ENCODE measurements at places on chromosomes 2 and 18. TPM values are rescaled to one million over a fixed set of nuclear protein-coding genes. Genes with fewer than 3 reads are reported as not detected.

DNA sequence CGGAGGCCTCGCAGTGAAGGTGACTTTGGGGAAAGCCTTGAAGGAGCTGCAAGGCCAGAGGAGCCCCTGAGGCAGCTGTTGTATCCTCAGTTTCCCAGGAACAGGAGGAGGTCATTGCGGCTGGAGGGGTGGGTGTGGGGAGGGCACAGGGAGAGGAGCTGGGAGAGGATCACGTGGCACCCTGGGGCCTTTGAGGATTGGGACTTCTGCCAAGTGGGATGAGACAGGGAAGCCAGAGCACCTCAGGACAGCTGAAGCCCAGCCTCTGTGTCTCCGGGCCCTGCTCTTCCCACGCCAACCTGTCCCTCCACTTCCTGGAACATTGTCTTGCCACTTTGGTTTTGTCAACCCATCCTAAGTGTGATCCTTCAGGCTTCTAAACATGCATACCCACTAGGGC lies 19.4 kb upstream of the RRM2 start:
- H3K4me3 ChIP-seq, result no peak overlapping the region
- DNase-seq, result no peak
- no peaks in the 10 kb centered on the region for H3K36me3 ChIP-seq
- H3K27me3 ChIP-seq, result peaks cover 3% of the 10 kb centered on the region
- H3K27ac ChIP-seq, result no peak overlapping the region

DNA sequence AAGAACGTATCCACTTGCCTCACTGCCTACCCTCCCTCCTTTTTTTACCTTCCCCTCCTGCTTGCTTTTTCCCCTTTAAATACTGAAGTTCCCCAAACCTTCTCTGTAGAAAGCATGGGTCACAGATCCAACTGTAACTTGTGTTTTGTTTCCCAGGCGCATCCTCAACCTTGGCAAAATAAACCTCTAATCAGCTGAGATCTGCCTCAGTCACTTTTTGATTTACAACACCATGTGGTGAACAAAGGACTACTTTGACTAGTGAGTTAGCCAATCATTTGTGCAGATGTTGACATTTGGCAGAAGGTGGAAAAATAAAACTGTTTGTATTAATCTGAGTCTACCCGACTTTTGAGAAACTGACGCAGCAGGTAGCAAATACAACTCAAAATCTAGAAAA lies 23.3 kb upstream of the MCM6 start:
- H3K36me3 ChIP-seq, result peaks cover 5% of the 10 kb centered on the region
- H3K27me3 ChIP-seq, result no peaks in the 10 kb centered on the region
- H3K4me1 ChIP-seq, result no peaks in the 10 kb centered on the region

DNA sequence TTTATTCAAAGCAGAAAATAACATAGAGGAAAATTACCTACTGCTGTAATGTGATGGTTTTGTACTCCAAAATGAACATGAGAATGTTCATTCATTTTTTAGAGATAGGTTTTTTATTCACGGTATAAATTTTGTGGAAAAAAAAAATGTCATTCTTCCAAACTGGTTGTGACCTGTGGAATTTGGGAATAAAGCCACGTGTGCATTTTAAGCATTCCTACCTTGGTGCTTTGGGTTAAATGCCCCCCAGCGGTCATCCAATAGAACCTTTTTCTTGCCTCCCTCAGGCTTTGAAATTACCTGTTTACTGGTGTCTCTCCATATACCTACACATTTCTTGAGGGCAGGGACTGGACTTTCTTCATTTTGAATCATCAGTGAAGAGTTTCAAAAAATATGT lies 740.7 kb downstream of the DPP10 start:
- H3K36me3 ChIP-seq, result no peaks in the 10 kb centered on the region
- no peak overlapping the region for H3K27ac ChIP-seq
- H3K27me3 ChIP-seq, result no peaks in the 10 kb centered on the region
- H3K4me3 ChIP-seq, result no peak overlapping the region
- DNase-seq, result no peak
- H3K4me1 ChIP-seq, result no peaks in the 10 kb centered on the region

DNA sequence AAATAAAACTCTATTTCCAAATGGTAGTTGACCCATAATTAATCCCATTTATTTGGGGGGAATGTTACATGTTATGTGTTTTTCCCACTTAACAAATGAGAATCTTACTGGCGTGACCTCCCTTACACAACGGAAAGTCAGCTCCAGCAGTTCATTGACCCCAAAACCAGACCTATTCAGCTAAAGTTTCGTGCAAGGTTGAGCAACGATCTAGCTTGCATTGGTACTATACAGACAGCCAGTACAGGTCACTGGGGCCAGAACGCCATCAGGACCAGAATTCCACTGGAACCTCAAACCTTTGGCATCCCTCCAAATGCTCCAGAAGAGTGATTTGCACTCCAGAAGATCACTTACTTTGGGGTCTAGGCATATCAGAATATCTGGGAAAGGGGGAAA lies 6.8 kb upstream of the CTAGE1 start:
- H3K4me1 ChIP-seq, result peaks cover 2% of the 10 kb centered on the region
- H3K36me3 ChIP-seq, result no peaks in the 10 kb centered on the region
- no peaks in the 10 kb centered on the region for H3K27me3 ChIP-seq
- DNase-seq, result no peak
- no peak overlapping the region for H3K4me3 ChIP-seq

- peaks cover 27% of the 10 kb centered on the region for H3K27me3 ChIP-seq
- no peaks in the 10 kb centered on the region for H3K4me1 ChIP-seq
- no peaks in the 10 kb centered on the region for H3K36me3 ChIP-seq
- no peak overlapping the region for H3K4me3 ChIP-seq
- no peak for DNase-seq
- H3K27ac ChIP-seq, result no peak overlapping the region
Measured at GRCh38 chr2:176415174-176415895, 146.1 kb downstream of the MTX2 start.

- no peak overlapping the region for H3K4me3 ChIP-seq
- peaks cover 6% of the 10 kb centered on the region for H3K4me1 ChIP-seq
- H3K36me3 ChIP-seq, result no peaks in the 10 kb centered on the region
- no peaks in the 10 kb centered on the region for H3K27me3 ChIP-seq
Measured at GRCh38 chr2:167135706-167136105, 247.4 kb downstream of the XIRP2 start.

GRCh38 chr2:223947711-223948205 lies 2.6 kb upstream of the WDFY1 start:
- H3K27ac ChIP-seq, result peak overlapping the region; percentile 80
- no peaks in the 10 kb centered on the region for H3K27me3 ChIP-seq
- DNase-seq, result no peak
- no peak overlapping the region for H3K4me3 ChIP-seq
- peaks cover 59% of the 10 kb centered on the region for H3K4me1 ChIP-seq

- peaks cover 3% of the 10 kb centered on the region for H3K4me1 ChIP-seq
- no peak for DNase-seq
- peaks cover 3% of the 10 kb centered on the region for H3K36me3 ChIP-seq
- peak within 1 kb of the TSS; percentile 35 for H3K4me3 ChIP-seq
- H3K27me3 ChIP-seq, result peaks cover 44% of the 10 kb centered on the region
- H3K27ac ChIP-seq, result no peak within 1 kb of the TSS
Measured at GRCh38 chr18:31042406-31043181, at the start of gene DSC3. Gene DSC3, minus strand, starts transcription at chr18:31042742. Its CDS starts 82 bp downstream, at chr18:31042660.

GRCh38 chr2:141557329-141558095 lies 573.3 kb downstream of the LRP1B start:
- no peaks in the 10 kb centered on the region for H3K27me3 ChIP-seq
- DNase-seq, result no peak
- no peaks in the 10 kb centered on the region for H3K4me1 ChIP-seq
- H3K36me3 ChIP-seq, result no peaks in the 10 kb centered on the region
- no peak overlapping the region for H3K27ac ChIP-seq

DNA sequence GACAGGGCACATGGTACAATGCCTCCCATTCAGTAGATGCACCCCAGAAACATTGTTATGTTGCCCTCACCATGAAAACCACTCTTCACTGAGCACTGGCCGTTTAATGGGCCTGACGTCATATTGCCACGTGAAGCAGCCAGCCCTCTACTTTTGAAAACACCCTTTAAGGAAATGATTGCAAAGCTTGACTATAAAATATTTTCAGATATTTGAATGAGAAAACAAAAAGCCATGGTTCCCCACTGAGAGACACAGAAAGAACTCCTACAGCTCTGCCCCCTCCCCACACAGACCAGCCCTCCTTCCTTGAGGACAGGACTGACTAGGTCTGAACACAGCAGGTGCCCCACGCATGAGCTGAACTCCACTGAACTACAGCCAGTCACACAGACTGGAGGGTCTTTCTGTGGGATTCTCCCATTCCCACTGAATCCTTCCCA lies 349.1 kb downstream of the ANAPC1 start:
- no peaks in the 10 kb centered on the region for H3K36me3 ChIP-seq
- H3K4me3 ChIP-seq, result no peak overlapping the region

DNA sequence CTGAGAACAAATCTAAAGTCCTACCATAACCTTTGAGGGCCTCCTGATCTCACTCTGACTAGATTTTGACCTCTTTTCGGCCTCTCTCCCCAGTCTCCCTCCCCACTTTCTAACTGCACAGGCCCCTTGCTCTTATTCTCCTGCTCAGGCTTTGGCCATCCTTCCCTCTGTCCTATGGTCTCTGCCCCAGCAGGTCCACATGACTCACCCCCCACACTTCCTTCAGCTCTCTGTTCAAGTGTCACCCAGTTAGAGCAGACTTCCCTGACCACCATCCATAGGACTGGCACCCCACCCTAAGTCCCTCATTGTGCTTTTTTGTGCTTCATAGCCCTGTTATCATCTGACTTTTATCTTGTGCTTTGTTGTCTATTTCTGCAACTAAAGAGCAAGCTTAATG lies 41.2 kb upstream of the NT5C1B start:
- H3K4me3 ChIP-seq, result no peak overlapping the region
- H3K36me3 ChIP-seq, result peaks cover 32% of the 10 kb centered on the region

GRCh38 chr2:221397187-221397586 lies 174.9 kb downstream of the EPHA4 start:
- no peak overlapping the region for H3K4me3 ChIP-seq
- peaks cover 3% of the 10 kb centered on the region for H3K4me1 ChIP-seq
- no peak for DNase-seq
- no peaks in the 10 kb centered on the region for H3K27me3 ChIP-seq

GRCh38 chr2:175445281-175445680 lies 263.8 kb upstream of the ATP5MC3 start:
- no peaks in the 10 kb centered on the region for H3K36me3 ChIP-seq
- H3K27ac ChIP-seq, result no peak overlapping the region
- no peaks in the 10 kb centered on the region for H3K4me1 ChIP-seq
- no peak for DNase-seq
- H3K4me3 ChIP-seq, result no peak overlapping the region
- peaks cover 4% of the 10 kb centered on the region for H3K27me3 ChIP-seq

- no peak overlapping the region for H3K4me3 ChIP-seq
- no peaks in the 10 kb centered on the region for H3K4me1 ChIP-seq
- no peaks in the 10 kb centered on the region for H3K27me3 ChIP-seq
- no peaks in the 10 kb centered on the region for H3K36me3 ChIP-seq
- no peak overlapping the region for H3K27ac ChIP-seq
Measured at GRCh38 chr2:125364192-125364983, 1291.6 kb upstream of the GYPC start.

- H3K36me3 ChIP-seq, result no peaks in the 10 kb centered on the region
- no peak overlapping the region for H3K4me3 ChIP-seq
- H3K27ac ChIP-seq, result no peak overlapping the region
- no peaks in the 10 kb centered on the region for H3K4me1 ChIP-seq
- H3K27me3 ChIP-seq, result peaks cover 3% of the 10 kb centered on the region
Measured at GRCh38 chr2:105454801-105455485, 56.1 kb upstream of the FHL2 start.

GRCh38 chr2:86037141-86037794 lies 68.4 kb downstream of the POLR1A start:
- H3K27ac ChIP-seq, result peak overlapping the region; percentile 97
- peaks cover 76% of the 10 kb centered on the region for H3K36me3 ChIP-seq
- H3K4me3 ChIP-seq, result peak overlapping the region; percentile 63
- no peaks in the 10 kb centered on the region for H3K27me3 ChIP-seq

- H3K27me3 ChIP-seq, result no peaks in the 10 kb centered on the region
- H3K27ac ChIP-seq, result no peak overlapping the region
- no peak for DNase-seq
- no peak overlapping the region for H3K4me3 ChIP-seq
- H3K4me1 ChIP-seq, result no peaks in the 10 kb centered on the region
Measured at GRCh38 chr18:46386788-46387187, 270.2 kb downstream of the LOXHD1 start.

GRCh38 chr18:75169411-75169810 lies 39.5 kb downstream of the PTGR3 start:
- peaks cover 6% of the 10 kb centered on the region for H3K4me1 ChIP-seq
- no peak overlapping the region for H3K4me3 ChIP-seq
- H3K27ac ChIP-seq, result no peak overlapping the region
- no peaks in the 10 kb centered on the region for H3K36me3 ChIP-seq

The MC2R gene
- not detected for total RNA-seq

The KLHL14 gene
- not detected for total RNA-seq

The BUB1 gene
- 111 TPM for total RNA-seq

The XDH gene
- total RNA-seq, result 0.16 TPM

The EMILIN1 gene
- 0.63 TPM for total RNA-seq

The VSNL1 gene
- total RNA-seq, result not detected

The MSTN gene
- total RNA-seq, result not detected
